ENCODE measurements at places on chromosomes 12 and 14.

DNA sequence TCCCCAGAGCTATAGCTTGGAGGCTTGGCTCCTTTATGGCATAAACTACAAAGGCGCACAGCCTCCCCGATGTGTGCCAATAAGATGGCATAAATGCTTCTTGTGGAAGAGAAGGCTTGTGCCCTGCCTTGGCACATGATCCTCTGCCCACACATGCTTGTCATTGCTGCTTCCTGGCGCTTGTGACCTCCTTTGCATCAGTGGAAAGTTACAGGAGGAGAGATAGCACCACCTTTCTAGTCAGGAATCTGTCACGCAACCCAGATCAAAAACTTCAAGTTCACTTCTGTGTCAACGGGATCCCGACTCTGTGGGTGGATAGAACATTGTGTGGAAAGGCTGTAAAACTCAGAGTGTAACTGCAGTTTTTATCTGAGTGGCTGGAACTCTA, 183.8 kb upstream of the HIF1A start:
- DNase-seq, result peak; percentile 47

- no peak for DNase-seq
Measured at GRCh38 chr14:29846339-29847055, 81.2 kb downstream of the PRKD1 start.

- DNase-seq, result no peak
Measured at GRCh38 chr12:110739894-110740293, 2.8 kb downstream of the PPP1CC start.

DNA sequence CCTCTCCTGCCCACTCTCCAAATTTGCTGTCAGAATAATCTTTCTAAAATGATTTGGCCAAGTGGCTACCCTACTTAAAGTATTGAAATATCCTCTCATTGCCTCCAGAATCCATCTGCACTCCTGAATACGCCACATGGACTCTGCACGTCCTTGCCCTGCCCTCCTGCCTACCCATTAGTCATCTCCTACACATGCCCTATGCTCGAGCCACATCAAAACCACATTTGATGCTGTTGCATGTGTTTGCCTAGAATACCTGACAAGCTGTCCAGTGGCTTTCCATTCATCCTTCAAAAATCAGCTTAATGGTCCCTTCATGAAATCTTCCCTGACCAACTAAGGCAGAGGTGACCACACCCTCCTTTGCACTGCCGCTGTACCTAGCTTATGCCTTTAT, 17.0 kb downstream of the VCPKMT start:
- no peak for DNase-seq

GRCh38 chr12:91219511-91219910, 36.9 kb upstream of the DCN start:
- DNase-seq, result no peak

DNA sequence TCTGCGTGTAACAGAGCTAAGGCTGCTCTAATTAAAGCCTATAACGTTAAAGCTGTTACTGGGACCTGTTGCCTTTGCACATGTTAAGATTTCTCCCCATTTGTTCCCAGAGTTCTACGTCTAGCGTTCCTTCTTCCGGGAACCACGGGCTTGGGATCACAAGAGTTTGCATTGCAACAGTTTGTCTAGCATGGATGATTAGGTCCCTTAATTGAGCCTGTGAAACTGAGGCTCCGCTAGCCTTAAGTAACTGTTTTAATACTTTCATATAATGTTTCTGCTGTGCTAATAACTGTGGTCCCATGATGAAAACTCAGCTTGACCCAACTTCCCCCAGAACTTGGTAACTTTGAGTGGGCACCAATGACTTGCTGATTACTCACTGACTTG, 16.7 kb upstream of the LYZ start:
- DNase-seq, result no peak

DNA sequence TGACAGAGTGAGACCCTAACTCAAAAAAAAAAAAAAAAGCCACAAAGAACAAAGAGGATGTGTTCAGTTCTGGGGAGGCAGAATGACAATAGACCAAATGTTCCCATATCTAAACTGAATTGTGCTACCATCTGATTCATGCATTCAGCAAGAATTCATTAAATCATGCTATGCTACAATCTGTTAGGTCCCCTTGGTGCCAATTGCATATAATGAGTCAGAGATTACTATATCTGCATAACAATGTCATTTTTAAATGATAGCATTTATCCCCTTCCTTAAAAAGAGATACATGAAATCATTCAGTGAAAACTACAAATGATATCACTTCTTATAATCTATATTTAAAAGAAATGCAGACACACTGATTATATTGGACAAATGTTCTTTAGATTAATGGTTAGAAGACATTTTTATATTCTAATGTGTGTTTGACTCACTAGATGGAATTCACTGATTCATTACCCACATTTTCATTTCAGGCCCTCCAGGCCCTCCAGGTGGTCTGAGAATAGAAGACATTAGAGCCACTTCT, 207.6 kb upstream of the PDZRN4 start:
- DNase-seq, result no peak

DNA sequence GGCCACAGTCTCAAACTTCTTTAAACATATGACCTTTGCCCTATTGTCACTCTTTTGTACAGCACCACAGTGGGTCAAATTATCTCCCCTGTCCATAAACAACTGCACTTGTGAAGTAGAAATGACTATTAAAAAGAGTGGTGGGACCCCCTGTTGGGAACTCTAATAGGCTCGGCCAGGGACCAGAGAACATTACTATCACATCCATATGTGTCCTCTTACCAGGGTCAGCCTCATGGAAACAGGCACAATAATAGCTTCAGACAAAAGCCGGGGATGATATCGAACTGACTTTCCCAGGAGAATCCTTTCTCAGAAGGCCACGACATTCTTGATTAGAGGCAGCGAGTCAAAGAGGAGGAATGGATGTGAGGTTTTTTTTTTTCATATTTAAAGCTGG, 96.6 kb downstream of the NKX2-1 start:
- no peak for DNase-seq

GRCh38 chr14:69376439-69376838, 21.7 kb downstream of the ERH start:
- no peak for DNase-seq

- no peak for DNase-seq
Measured at GRCh38 chr12:76623931-76624330, 64.4 kb upstream of the OSBPL8 start.

DNA sequence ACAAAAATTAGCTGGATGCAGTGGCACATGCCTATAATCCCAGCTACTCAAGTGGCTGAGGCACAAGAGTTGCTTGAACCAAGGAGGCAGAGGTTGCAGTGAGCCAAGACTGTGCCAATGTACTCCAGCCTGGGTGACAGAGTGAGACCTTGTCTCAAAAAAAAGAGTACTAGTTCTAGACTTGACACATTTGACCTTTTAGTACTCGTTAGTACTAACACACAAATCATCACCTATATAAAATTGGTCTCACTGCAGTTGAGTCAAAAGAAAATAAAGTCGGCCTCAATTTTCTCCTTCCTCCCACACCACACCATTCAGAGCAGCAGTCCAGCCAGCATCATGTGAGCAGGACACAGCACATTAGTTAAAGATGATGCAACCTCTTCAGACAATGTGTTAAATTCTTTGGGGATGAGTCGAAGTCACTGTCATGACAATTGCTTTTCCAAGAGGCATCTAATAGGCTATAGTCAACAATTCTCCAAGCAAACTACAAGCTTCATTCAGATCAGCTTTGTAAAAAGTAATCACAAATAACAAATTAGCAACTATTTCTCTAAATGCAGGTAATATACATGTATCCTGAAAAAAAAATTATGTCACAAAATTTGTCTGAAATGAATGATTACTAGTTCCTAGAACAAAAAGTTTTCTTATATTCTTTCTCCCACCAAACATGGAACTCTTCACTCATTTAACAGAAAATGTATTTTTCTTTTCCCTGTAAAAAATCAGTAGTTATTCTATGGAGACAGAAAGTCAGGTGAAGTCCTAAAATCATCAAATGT, 55.6 kb downstream of the CLIP1 start:
- no peak for DNase-seq

DNA sequence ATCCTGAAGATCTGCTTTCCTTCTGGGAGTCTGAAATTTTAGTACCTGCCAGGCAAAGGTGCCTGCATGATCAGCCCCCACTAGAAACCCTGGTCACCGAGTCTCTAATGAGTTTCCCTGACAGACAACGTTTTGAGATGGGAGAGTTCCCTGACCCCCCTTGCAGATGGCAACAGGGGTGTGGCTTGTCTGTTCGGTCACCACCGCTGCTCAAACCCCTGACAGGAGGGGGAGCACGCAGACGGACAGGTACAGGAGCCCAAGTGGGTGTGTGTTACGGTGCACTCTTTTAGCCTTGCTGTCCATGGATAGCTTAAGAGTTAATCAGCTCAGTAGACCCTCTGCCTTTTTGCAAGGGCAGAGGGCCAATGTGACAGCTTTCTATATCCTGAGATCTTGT, 19.3 kb upstream of the CDKN3 start:
- no peak for DNase-seq

DNA sequence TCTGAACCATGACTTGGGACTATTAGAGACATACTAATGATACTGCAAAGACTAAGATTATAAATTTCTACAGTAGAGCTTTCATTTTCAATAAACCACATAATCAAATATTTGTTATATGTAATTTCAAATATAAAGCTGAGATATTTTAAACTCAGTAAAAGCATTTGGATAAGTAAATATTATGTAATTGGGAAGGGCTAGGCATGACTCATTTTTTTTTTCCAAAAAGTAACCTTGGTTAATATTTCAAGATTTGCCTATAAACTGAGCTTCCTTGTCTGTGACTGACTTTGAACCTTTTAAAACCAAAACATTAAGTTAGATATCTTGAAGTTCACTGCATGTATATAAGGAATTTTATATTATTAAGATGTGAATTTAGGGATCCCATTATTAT, 332.5 kb downstream of the CEP128 start:
- DNase-seq, result no peak

DNA sequence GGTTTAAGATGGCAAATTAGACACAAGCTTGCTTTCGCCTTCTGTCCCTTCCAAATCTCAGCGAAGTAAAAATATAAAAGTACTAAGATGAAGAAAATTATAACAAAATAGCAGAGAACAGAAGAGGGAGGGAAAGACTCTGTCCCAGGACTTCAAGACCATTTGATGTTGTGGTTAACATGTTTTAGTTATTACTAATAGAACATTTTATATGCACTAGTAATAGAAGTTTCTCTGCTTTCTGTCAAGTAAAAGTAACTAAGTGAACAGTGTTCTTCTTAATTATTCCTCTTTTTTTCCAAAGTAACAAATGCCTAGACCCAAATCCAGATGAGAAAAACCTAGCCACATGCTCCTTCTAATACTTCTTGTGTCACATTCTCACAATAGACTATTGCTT, 85.1 kb upstream of the DAAM1 start:
- DNase-seq, result no peak

DNA sequence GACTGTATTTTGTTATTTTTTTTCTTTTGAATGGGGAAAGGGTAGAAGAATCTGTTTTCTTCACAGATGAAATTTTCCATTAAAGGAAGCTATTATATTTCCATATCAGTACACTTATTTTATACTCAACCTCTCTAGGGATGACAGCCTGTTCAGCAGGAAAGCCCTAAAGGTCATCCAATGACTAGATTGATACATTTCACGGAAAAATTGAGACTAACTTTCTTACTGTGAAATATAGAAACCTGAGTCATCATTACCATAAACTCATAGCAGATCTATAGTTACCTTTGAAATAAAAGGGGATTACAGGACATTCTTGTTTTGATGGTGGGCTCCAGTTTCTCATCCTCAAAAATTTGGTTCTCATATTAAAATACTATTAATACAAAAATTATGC, 36.1 kb upstream of the PTCSC3 start:
- no peak for DNase-seq

- DNase-seq, result no peak
Measured at GRCh38 chr12:110934093-110934852, 13.9 kb upstream of the MYL2 start.

DNA sequence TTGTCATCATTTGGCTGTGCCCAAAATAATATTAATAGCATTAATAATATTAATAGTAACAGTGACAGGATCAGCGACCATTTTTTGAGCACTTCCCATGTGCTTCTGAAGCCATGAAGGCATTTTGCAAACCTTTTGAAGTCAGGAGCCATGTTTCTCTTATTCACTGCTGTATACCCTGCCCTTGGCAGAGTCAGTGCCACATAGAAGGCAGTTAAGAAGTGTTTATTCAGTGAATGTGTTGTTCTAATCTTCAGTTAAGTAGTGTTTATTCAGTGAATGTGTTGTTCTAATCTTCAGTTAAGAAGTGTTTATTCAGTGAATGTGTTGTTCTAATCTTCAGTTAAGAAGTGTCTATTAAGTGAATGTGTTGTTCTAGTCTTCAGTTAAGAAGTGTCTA, 319.7 kb upstream of the NAV3 start:
- DNase-seq, result no peak

- DNase-seq, result no peak
Measured at GRCh38 chr14:22884076-22884737, 1.2 kb downstream of the REM2 start.

GRCh38 chr14:105196265-105196960, 15.3 kb upstream of the NUDT14 start:
- no peak for DNase-seq

GRCh38 chr12:64976131-64976530, 145.0 kb downstream of the WIF1 start:
- DNase-seq, result no peak

All from T-helper 2 cell (primary cell).